ENCODE measurements at places on chromosomes 6 and 20. TPM values are rescaled to one million over a fixed set of nuclear protein-coding genes. Genes with fewer than 3 reads are reported as not detected.

- H3K36me3 ChIP-seq, result no peaks in the 10 kb centered on the region
- H3K27ac ChIP-seq, result no peak overlapping the region
- DNase-seq, result no peak
- H3K4me3 ChIP-seq, result no peak overlapping the region
Measured at GRCh38 chr6:159131709-159132108, 37.5 kb upstream of the FNDC1 start.

GRCh38 chr20:18801516-18801915 lies 12.1 kb upstream of the SCP2D1 start:
- no peak for DNase-seq
- H3K27ac ChIP-seq, result no peak overlapping the region
- H3K4me1 ChIP-seq, result peaks cover 2% of the 10 kb centered on the region
- H3K27me3 ChIP-seq, result peaks cover 8% of the 10 kb centered on the region
- H3K36me3 ChIP-seq, result no peaks in the 10 kb centered on the region
- no peak overlapping the region for H3K4me3 ChIP-seq

GRCh38 chr6:154842833-154843232 lies 109.6 kb downstream of the SCAF8 start:
- H3K27ac ChIP-seq, result no peak overlapping the region
- DNase-seq, result no peak
- no peaks in the 10 kb centered on the region for H3K4me1 ChIP-seq
- H3K27me3 ChIP-seq, result no peaks in the 10 kb centered on the region
- H3K36me3 ChIP-seq, result peaks cover 2% of the 10 kb centered on the region

DNA sequence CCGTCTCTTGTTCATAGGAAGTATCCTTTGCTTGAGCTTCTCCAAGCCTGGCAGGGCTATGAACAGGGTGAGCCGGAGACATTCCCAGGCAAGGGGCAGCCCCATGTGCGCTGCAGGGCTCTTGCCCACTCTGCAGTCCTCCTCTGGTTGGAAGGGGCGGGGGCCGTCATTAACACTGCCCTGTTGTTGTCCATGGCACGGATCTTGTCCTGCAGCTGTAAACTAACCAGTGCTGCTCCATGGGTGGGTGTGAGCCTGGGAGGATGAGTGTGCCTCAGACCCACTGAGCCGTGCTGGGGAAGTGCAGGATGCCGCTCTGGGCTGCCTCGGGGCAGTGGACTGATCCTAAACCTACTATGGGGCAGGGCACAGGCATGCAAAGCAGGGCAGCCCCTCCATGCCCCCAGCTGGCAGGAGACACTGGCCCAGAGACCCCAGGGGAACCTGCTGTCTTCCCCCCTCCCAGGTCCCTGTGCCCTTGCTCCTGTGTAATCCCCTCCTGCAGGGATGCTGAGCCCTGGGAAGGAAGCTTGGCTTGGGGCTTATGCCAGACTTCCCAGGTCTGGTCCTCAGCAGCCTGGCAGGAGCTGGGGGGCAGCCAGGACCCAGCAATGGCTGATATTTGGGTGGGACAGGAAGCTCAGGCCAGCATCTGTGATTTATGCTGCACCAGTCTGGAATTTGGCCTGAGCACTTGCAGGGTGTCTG lies 8.5 kb downstream of the EBF4 start:
- H3K4me3 ChIP-seq, result no peak overlapping the region
- no peaks in the 10 kb centered on the region for H3K4me1 ChIP-seq
- no peak overlapping the region for H3K27ac ChIP-seq
- DNase-seq, result no peak
- H3K36me3 ChIP-seq, result no peaks in the 10 kb centered on the region
- H3K27me3 ChIP-seq, result peaks cover 14% of the 10 kb centered on the region

DNA sequence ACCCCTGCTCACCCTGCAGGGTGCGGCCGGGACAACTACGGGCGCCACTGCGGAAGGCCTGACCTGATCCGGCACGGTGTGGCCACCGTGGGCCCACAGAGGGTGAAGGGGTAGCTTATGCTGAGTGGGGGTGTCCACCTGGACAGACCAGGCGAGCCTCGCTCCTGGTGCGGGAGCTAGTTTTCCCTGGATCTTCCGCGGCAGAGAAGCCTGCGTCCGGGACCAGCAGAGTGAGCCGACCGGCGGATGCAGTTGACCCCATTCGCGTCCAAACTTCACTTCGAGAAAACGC lies 38.2 kb downstream of the NCR2 start:
- no peak overlapping the region for H3K4me3 ChIP-seq
- H3K27ac ChIP-seq, result no peak overlapping the region
- no peaks in the 10 kb centered on the region for H3K36me3 ChIP-seq
- DNase-seq, result no peak
- H3K4me1 ChIP-seq, result peaks cover 48% of the 10 kb centered on the region

DNA sequence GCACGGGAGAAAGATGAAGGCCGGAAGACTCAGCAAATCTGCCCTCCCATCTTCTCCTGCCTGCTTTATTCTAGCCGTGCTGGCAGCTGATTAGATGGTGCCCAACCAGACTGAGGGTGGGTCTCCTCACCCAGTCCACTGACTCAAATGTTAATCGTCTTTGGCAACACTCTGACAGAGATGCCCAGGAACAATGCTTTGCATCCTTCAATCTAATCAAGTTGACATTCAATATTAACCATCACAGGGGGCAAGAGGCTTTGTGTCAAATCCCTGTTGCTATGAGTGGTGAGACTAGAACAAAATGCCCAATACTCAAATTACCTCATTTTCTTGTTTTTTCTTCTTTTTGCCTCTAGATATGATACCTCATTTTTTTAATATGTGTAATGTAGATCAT lies 27.4 kb upstream of the PLAGL1 start:
- H3K27ac ChIP-seq, result no peak overlapping the region
- H3K4me3 ChIP-seq, result no peak overlapping the region
- no peaks in the 10 kb centered on the region for H3K27me3 ChIP-seq
- H3K4me1 ChIP-seq, result peaks cover 9% of the 10 kb centered on the region
- no peaks in the 10 kb centered on the region for H3K36me3 ChIP-seq
- no peak for DNase-seq

DNA sequence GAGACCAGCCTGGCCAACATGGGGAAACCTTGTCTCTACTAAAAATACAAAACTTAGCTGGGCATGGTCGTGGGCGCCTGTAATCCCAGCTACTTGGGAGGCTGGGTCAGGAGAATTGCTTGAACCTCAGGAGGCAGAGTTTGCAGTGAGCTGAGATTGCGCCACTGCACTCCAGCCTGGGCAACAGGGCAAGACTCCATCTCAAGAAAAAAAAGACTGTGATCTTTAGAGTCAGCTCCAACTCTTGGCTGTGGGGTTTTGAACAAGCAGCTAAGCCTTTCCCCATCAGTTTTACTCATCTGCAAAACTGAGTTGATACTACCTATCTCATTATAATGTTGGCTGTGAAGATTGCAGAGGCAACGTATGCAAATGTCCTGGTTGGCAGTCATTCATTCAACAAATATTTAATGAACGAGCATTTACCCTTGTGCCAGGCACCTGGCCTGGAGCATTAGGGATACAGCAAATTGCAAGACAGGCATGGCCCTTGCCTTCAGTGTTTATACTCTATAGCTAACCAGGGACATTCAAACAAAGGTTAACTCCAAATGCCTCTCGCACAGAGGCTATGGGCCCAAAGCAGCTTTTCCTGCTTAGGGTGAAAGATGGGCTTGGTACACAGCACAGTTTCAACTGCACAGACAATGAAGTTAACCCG lies 37.8 kb downstream of the ILRUN start:
- peaks cover 31% of the 10 kb centered on the region for H3K4me1 ChIP-seq
- DNase-seq, result no peak
- H3K36me3 ChIP-seq, result peaks cover 9% of the 10 kb centered on the region
- no peak overlapping the region for H3K27ac ChIP-seq
- H3K27me3 ChIP-seq, result no peaks in the 10 kb centered on the region
- H3K4me3 ChIP-seq, result no peak overlapping the region

GRCh38 chr6:148693882-148694484 lies 52.8 kb upstream of the UST start:
- H3K4me3 ChIP-seq, result no peak overlapping the region
- DNase-seq, result no peak

DNA sequence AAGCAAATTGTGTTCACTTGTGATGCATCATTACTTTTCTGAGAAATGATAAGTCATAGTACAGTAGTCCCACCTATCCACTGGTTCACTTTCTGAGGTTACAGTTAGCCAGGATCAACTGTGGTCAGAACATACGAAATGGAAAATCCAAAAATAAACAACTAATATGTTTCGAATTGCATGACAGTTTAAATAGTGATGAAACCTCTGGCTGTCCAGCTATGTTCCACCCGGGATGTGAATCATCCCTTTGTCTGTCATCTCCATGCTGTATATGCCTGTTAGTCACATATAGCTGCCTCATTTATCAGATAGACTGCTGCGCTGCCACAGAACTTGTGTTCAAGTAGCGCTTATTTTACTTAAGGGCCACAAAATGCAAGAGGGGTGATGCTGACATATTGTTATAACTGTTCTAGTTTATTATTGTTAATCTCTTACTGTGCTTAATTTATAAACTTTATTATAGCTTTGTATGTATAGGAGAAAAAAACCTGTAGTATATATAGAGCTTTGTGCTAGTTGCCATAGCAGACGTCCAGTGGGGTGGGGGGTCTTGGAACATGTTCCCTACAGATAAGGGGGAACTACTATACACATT lies 29.2 kb downstream of the AFDN start:
- H3K27me3 ChIP-seq, result no peaks in the 10 kb centered on the region
- no peak overlapping the region for H3K27ac ChIP-seq
- no peak for DNase-seq
- no peaks in the 10 kb centered on the region for H3K4me1 ChIP-seq

GRCh38 chr6:138250513-138251247 lies 32.4 kb upstream of the PBOV1 start:
- no peaks in the 10 kb centered on the region for H3K4me1 ChIP-seq
- H3K36me3 ChIP-seq, result no peaks in the 10 kb centered on the region
- no peak for DNase-seq
- H3K27ac ChIP-seq, result no peak overlapping the region

DNA sequence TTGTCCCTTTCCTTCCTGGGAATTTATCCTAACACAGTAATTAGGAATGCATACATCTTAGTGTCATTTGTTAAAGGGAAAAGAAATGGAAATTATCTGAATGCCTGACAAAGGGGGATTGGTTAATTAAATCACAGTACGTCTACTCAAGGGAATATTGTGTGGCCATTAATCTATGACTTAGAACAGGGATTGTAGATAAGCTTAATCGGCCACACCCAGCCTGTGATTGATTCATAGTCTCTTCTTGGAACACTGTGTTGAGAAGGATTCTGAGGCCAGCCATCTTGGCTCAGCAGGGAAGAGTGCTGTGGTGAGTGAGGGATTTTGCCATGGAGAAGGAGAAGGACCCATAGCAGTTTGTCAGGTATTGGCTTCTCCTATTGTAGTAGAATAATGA lies 50.5 kb downstream of the CTNNBL1 start:
- no peak for DNase-seq
- H3K36me3 ChIP-seq, result peaks cover 39% of the 10 kb centered on the region
- H3K27ac ChIP-seq, result no peak overlapping the region
- H3K27me3 ChIP-seq, result no peaks in the 10 kb centered on the region

DNA sequence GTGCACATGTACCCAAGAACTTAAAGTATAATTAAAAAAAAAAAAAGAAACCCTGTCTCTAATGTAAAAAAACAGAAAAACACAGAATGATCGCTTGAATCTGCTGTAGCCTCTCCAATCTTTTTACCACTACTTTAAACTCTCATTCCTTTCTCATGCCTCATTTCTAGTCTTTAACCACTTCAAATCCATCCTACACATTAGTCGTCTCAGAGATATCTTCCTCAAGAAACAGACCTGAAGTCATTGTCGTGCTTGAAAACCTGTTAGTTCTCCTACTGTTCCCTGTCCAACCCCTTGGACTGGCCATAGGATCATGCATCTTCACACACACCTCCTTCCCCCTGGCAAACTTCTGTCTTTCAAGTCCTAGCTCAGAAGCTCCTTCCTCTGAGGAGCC lies 112.1 kb upstream of the BCLAF1 start:
- H3K4me1 ChIP-seq, result no peaks in the 10 kb centered on the region
- no peak overlapping the region for H3K4me3 ChIP-seq
- H3K27ac ChIP-seq, result no peak overlapping the region
- H3K36me3 ChIP-seq, result no peaks in the 10 kb centered on the region
- DNase-seq, result no peak

DNA sequence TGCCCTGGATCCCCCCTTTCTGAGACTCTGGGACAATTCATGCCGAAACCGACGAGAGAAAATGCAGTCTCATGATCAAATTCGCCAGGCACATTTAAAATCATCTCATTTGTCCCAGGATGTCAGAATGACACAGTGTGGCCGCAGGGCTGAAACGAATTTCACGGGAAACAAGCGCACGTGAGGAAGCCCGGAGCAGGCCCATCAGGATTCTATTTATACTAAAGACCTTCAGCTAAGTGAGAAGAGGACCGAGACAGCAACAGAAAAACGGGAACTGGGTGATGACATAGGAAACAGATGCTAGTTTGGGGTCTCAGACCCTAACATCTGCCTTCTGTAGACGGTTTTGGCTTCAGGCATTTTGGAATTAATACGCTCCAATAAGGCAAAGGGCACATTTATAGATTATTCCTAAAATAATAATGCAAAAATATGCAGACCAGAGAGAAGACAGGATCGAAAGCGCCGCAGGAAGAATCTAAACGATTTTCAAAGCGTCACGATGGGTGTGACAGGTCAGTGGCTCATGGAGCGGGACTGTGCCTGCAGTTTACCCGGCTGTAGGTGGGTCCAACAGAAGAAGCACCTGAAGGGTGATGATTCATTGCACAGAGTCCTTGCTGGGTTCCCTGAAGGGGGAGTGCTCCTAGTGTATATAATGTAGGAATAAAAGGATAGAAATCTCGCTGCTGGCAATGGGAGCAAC lies 80.8 kb upstream of the MPC1 start:
- no peaks in the 10 kb centered on the region for H3K36me3 ChIP-seq
- no peak overlapping the region for H3K4me3 ChIP-seq

DNA sequence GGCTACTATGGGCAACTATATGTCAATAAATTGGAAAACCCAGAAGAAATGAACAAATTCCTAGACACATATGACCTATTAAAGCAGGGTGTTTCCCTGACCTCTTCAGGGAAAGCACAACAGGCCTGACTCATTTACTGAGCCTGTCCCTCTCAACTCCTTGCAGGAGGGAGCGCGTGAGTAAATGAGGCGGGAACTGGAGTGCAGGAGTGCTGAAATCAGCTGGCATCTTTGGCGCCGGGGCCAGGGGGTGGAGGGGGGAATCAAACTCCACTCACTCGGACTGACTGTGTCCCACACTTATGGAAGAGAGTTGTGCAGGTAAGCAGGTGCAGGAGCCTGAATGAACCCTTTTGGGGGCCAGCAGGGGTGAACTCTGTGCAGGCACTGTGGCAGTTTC lies 671.2 kb upstream of the PTCHD4 start:
- no peak for DNase-seq
- no peaks in the 10 kb centered on the region for H3K4me1 ChIP-seq
- H3K4me3 ChIP-seq, result no peak overlapping the region
- H3K27ac ChIP-seq, result no peak overlapping the region

Gene CD93
- 1.1 TPM for total RNA-seq

Gene RRBP1
- 27.2 TPM for total RNA-seq

Gene APOM
- 4.2 TPM for total RNA-seq

Gene PLA2G7
- total RNA-seq, result not detected

Gene TMEM244
- total RNA-seq, result not detected

Gene RBM38
- total RNA-seq, result 604 TPM

Gene MAS1
- not detected for total RNA-seq

Gene CRYBG1
- 58.5 TPM for total RNA-seq

Gene EIF6
- total RNA-seq, result 24.9 TPM

Gene PACRG
- total RNA-seq, result 0.81 TPM
